ENCODE measurements at places on chromosomes 1 and 21.

GRCh38 chr1:29998686-29999085 is 724.7 kb downstream of the MATN1 start:
- no peak for DNase-seq

- no peak for DNase-seq
Observed at GRCh38 chr1:145871994-145872924, 13.4 kb upstream of the PIAS3 start.

DNA sequence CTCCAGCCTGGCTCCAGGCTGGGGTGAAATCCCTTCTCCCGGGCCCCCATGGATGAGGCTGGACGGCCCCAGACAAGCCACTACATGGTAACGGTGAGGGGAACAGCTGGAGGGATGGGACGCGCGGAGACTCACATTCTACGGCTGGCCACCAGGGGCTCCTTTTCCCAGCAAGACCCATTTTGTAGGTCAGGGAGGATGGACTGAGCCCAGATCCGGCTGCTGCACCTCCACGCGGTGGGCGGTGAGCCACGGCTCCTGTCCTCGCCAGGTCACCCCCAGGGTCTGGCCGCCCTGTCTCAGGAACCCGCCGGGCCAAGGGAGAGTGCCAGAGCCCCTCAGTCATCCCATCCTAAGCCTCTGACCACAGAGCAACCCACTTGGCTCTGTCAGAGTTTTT is 75.0 kb upstream of the ACTRT2 start:
- DNase-seq = no peak

DNA sequence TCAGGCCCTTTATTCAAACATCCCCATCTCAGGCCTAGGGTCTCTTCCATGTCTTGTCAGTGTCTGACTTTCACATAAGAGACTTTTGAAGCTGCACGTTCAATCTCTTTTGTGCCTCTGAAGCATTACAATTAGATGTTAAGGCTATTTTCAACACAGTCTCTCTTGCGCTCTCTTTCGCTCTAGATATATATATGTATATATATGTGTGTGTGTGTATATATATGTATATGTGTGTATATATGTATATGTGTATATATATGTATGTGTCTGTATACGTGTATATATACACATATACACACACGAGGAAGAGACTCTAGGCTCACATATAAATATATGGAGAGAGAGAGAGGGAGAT is 162.5 kb upstream of the RNPC3 start:
- no peak for DNase-seq

DNA sequence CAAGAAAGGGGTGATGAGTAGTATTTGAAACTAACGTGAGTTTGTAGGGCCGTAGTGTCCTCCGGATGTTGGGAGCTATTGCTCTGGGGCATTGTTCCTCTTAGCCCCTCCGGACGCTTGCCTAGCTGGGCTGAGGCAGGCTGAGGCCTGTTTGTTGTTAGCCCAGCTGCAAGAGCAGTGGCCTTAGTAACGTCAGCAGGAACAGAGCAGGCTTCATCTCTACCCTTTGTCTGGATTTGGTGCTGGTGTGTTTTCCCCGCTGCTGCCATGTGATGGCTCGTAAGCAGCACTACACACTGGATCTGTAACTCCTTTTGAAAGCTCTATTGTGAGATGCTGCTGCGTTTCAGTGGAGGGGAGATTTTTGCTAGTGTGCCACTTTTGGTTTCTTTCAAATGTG is 57.6 kb downstream of the DNM3 start:
- peak; percentile 97 for DNase-seq

DNA sequence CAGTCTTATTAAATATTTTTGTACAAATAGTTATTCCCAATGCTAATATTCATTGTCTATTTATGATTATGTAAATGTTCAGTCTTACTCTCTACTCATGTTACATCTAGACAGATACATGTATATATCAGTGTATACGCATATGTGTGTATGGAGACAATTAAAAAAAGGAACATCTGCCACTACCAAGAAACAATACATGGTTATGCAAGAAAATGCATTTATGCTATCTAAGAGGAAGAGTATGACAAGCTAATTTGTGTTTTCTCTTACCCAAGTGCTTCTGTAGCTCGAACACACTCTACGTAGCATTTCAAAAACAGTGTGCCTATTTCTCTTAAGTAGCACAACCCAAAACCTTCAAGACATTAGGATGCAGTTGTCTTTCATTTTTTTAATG is 6.1 kb upstream of the RLF start:
- no peak for DNase-seq

DNA sequence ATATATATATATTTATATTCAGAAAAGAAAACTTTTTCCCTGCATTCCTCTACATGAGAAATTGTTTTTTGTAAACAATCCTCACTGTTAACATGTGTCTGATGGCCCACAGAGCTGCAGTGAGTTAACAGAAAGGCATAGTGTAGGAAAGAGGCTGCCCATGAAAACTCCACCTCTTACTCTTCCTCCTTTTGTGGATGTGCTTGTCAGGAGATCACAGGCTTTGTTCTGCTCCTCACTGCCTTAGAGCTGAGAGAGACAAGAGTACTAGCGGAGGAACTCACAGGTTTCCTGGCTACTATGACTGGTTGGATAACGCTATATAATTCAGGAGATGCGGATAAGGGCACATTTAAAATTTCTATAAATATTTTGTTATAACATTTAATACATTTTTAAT is 200.6 kb downstream of the BRINP3 start:
- DNase-seq = peak; percentile 3

DNA sequence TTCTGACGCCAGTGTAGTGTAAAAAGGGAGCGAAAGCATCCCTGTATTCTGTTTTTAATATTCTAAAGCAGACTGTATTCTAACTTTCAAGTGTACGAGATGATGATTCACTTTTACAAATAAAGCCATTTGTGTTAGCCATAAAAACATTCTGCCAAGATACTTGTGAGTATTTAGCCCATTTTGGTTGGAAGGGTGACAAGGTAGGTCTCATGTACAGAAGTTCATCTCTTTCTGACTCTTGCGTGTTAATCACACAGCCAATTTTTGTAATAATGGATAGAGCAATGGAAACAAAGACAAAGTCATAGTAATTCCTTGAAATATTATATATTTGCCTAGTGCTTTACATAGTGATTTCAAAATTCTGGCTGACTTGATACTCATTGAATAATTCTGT is 125.3 kb upstream of the GREM2 start:
- DNase-seq = no peak

GRCh38 chr1:201792534-201793305 is 36.2 kb upstream of the IPO9 start:
- peak; percentile 54 for DNase-seq

DNA sequence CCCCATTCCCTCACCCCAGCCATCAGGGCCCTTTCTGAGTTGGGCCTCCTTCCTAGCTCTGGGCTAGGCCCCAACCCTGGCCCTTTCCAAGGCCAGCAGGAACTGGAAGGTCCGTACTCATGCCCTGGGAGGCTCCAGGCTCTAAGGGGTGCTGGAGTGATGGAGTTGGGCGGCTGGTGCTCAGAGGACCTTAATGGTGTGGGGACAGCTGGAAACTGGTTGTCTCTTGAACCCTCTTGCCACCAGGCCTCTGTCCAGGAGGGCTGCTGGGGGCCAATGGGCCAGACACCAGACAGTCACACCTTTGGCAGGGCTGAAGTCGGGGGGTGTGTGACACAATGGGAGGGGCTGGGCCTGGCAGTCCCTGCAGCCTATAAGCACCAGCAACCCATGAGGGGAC is 9.2 kb upstream of the PADI1 start:
- DNase-seq = no peak

- no peak for DNase-seq
Observed at GRCh38 chr1:220817907-220818306, 31.2 kb downstream of the MTARC1 start.

DNA sequence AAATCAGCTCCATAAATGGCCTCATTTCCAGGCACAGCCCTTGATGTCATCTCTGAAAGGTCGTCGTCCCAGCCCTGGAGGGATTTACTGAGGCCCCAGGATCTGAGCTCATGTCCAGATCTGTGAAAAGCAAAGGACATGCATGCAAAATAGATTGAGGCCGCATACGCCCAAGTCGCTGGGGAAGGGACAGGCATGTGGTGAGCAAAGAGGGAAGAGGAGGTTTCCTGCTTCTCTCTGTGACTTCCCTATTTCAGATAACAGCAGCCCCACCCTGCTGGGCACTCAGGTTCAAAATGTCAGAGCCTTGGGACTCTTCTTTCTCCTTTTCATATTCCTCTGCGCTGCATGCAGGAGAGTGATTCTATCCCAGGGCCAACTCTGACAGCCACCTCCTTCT is 197.2 kb downstream of the ADSS2 start:
- DNase-seq = no peak

All from SHP77 treated with DMSO at 0.1 percent for 48 hours (cell line).